Stromal cell of bone marrow (primary cell): ENCODE measurements at places on chromosomes 4 and X.

GRCh38 chr4:25900310-25900709, 13.7 kb upstream of the SMIM20 start:
- DNase-seq = no peak

- no peak for DNase-seq
Observed at GRCh38 chr4:1466863-1467165, 60.6 kb upstream of the NKX1-1 start.

- DNase-seq = no peak
Observed at GRCh38 chr4:189941005-189941450, 356 bp downstream of the FRG1 start.

- DNase-seq = no peak
Observed at GRCh38 chr4:75118739-75119138, 185.8 kb downstream of the PARM1 start.

DNA sequence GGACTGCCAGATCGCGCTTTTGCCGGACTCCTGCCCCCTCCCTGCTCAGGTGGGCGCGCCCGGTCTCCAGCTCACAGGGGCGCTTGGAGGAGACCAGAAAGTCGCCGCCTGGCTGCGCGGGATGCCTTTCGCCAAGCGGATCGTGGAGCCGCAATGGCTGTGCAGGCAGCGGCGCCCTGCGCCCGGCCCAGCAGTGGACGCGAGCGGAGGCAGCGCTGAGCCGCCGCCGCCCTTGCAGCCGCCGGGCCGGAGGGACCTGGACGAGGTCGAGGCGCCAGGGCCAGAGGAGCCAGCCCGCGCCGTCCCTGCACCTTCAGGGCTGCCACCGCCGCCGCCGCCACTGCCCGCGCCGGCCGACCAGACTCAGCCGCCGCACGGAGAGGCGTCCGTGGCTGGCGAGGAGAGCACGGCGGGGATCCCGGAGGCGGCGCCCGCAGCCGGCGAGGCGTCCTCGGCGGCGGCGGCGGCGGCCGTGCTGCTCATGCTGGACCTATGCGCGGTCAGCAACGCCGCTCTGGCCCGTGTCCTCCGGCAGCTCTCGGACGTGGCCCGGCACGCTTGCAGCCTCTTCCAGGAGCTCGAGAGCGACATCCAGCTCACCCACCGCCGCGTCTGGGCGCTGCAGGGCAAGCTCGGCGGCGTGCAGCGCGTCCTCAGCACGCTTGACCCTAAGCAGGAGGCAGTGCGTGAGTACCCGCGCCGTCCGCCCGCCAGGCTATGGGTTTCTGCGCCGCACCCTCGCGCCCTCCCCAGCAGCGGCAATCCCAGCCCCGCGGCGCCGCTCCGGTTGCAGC, 834 bp downstream of the NHS start:
- no peak for DNase-seq

DNA sequence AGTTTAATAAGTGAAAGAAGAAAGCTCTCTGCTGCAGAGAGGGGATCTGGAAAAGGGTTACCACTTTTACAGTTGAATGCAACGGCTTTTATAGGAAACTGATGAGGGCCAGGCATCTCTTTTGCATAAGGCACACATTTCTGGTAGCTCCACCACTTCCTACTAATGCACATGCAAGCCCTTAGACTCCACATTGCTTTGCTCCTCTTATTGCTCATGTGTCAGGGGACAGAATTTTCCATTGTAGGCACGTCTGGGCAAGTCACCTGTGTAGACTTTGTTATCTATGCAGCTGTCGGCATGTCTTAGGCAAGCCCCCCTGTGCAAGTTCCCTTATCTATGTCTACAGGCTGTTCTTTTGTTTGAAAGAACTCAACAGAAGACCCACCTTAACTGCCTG, 294.6 kb upstream of the STS start:
- no peak for DNase-seq

DNA sequence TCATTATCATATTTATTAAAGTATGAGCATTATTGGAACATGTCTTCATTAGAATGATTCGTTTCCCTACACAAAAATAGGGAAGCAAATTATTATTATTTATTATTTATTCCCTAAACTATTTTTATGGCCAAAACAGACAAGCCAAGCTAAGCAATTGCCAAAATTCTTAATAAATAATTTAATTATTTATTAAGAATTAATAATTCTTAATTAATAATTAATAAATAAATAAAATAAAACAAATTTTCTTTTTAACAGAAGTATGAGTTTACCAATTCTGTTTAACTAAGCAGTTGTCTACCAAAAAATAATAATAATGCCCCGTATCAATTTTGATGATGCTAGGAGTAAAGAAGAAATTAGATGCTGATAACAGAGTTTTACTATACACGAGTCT, 1080.8 kb upstream of the AGA start:
- no peak for DNase-seq

- peak; percentile 80 for DNase-seq
Observed at GRCh38 chrX:110286106-110286505, 31.8 kb downstream of the AMMECR1 start.

GRCh38 chr4:42711496-42711895, 54.6 kb upstream of the ATP8A1 start:
- no peak for DNase-seq

GRCh38 chr4:184745831-184746795, 12.2 kb upstream of the CENPU start:
- peak; percentile 75 for DNase-seq

DNA sequence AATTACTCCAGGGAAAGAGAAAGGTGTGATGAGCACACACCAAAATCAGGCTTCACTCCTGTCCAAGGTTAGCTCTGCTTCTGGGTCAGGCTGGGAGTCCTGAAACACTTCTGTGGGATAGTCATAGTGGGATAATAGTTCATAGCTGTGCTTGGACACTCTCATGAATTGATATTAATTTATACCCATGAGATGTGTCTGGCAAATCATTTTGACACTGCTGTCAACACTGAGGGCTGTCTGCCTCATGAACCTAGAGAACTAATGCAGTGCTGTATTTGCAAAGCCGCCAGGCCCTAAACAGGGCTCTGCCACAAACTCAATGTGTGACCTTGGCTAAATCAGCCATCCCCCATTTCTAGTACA, 24.5 kb upstream of the PGRMC1 start:
- no peak for DNase-seq

- DNase-seq = no peak
Observed at GRCh38 chr4:41458689-41459088, 79.3 kb upstream of the LIMCH1 start.

DNA sequence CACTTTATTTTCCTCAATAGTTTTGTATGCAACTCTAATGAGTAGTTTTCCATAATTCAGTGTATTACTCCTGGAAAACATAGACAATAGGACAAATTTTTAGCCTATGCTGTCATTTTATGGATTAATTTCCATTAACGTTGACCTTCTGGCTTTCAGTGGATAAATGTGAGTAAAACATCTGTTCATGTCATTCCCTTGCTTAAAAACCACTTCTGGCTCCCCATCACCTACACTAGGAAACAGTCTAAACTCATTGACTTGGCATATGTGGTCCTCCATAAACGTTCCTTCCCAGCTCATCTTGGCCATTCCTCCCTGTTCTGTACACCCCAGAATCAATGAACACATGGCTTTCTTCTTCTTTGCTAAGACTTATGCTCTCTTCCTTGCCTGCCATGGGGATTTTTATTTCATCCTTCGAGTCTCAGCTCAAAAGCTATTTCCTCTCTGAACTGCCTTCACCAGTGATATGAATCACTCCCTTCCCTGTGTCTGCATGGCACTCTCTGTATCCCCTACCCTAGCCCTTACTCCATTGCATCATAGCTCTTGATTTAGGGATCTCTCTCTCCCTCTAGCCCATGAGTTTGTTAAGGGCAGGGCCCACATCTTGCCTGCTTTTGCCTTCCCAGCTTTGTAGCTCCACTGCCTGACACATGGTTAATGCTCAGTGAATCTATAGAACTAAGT, 34.8 kb downstream of the DOCK11 start:
- peak; percentile 52 for DNase-seq

GRCh38 chrX:111928456-111928855, 52.5 kb downstream of the TRPC5OS start:
- DNase-seq = no peak

- peak; percentile 11 for DNase-seq
Observed at GRCh38 chr4:102344520-102344953, 745 bp downstream of the SLC39A8 start.

GRCh38 chr4:73897380-73898136, 28.4 kb downstream of the CXCL1 start:
- peak; percentile 89 for DNase-seq

DNA sequence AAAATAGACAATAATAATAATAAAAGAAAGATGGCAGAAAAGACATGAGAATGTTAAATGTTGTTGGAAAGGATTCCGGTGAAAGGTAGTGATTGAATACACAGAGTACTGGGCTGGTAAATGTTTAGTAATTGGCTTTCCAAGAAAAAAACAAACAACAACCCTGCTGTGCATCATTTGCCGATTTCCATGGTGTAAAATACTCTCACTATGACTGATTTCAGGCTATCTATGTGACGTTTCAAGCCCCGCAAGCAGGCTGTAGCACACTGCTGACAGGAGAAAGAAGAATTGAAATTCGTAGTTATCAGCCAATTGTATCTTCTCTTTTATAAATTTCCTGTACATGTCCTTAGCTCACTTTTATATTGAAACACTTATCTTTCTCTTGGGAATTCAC, 13.6 kb upstream of the SEPTIN6 start:
- DNase-seq = no peak

GRCh38 chr4:42708625-42709024, 51.7 kb upstream of the ATP8A1 start:
- DNase-seq = no peak

DNA sequence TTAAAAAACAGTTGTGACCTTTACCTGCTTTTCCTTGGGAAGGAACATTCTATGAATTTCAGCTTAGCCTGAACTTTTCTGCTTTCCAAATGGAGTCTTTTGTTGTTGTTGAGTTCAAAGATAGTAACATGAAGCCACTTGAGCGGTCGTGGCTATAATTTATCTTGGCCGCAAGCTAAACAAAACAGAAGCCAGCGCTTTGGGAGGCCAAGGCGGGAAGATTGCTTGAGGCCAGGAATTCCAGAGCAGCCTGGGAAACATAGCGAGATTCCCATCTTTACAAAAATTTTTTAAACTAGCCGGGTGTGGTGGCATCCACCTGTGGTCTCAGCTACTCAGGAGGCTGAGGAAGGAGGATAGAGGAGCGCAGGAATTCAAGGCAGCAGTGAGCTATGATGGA, 29.9 kb downstream of the TKTL1 start:
- DNase-seq = no peak

GRCh38 chrX:136468391-136469103, 19.2 kb upstream of the BRS3 start:
- no peak for DNase-seq

- no peak for DNase-seq
Observed at GRCh38 chrX:147914591-147914990, 2.9 kb downstream of the FMR1 start.

DNA sequence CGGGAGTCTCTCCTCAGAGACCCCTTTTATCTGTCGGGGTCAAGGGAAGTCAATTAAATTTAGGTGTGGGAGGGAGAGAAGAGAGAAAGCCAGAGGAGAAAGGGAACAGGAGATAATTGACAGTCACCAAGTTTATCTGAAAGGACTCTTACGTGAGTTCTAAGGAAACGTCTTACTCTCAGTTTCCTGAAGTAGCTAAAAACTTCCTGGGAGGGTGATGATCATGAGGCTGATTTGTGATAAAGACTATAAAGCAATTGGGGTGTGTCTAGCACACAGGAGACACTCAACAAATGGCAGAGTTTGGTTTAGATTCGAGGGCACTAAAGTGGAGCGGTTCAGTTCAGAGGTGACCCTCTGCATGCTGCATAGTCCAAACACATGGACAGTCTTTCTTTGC, 254.1 kb downstream of the FBXW7 start:
- DNase-seq = no peak

- DNase-seq = no peak
Observed at GRCh38 chr4:1973661-1974060, 35.1 kb downstream of the NELFA start.

GRCh38 chr4:20074450-20074849, 177.3 kb upstream of the SLIT2 start:
- no peak for DNase-seq
